ENCODE measurements at places on chromosomes 4 and X.

DNA sequence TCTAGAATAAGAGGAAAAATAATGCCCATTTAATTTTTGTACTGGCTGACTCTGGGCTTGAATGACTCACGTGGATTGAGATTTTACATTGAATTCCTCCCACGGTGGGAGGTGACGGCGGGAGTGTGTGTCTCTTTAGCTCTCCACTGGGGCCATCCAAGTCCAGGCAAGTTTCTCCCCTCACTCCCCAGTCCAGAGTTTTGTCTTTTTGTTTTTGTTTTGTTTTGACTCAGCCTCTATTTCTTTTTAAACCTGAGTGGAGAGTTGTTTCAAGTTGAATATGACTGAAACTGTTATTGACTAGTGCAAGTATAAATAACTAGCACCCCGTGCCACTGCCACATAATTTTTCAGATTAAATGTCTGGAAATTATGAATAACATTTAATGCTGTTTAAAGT is 13.6 kb downstream of the CHST7 start:
- DNase-seq, result peak; percentile 19

- DNase-seq, result no peak
These were observed 141.6 kb downstream of the IL1RAPL2 start for GRCh38 chrX:104707572-104707971.

DNA sequence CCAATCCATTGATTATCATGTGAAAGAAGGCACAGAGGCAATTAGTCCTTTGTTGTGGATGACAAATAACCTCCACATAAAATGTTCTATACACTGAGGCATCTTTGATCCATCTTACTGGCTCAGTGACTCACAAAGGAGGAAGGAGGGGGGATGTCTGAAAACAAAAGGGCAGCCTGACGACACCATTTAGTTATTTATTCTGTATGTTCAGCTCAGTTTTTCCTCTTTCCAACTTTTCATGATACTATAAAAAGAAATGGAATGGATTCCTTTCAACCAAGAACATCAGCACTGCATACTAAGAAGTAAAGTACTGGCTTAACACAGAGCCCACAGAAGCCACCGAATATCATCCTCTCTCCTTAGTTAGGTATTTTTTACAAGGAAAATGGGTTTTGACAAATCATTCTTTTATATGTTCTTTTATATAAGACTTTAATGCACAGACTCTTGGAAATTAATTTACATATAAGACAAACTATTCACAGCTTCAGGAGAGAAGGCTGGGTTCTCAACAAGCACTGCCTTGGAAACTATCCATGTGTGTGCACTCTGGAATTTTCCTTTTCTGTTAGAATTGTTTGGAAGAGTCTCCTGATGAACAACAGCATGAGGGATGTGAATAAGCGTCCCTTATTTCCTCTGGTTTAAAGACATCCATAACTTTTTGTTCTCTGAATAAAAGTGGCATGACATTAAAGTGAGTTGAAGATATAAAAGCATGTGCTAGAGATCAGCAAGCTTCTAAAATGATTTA is 135.6 kb downstream of the TSPAN5 start:
- no peak for DNase-seq

- DNase-seq, result no peak
These were observed 225.8 kb upstream of the SFRP2 start for GRCh38 chr4:154014407-154015321.

- DNase-seq, result no peak
These were observed 78.7 kb upstream of the FAM47B start for GRCh38 chrX:34863906-34864305.

GRCh38 chr4:2047031-2047660 is 12.0 kb upstream of the NAT8L start:
- DNase-seq, result no peak

GRCh38 chr4:84678976-84679744 is 96.2 kb downstream of the CDS1 start:
- DNase-seq, result no peak
